ENCODE measurements at places on chromosomes 16 and 17.
A peak's percentile ranks its signal among the peaks of the same experiment; 100 is the strongest.

GRCh38 chr17:8222380-8222629, 11.9 kb upstream of the AURKB start:
- no peak for DNase-seq

- DNase-seq: no peak
Observed at GRCh38 chr16:49704586-49705155, 151.2 kb downstream of the ZNF423 start.

- no peak for DNase-seq
Observed at GRCh38 chr16:4624827-4625559, 367 bp downstream of the MGRN1 start.

DNA sequence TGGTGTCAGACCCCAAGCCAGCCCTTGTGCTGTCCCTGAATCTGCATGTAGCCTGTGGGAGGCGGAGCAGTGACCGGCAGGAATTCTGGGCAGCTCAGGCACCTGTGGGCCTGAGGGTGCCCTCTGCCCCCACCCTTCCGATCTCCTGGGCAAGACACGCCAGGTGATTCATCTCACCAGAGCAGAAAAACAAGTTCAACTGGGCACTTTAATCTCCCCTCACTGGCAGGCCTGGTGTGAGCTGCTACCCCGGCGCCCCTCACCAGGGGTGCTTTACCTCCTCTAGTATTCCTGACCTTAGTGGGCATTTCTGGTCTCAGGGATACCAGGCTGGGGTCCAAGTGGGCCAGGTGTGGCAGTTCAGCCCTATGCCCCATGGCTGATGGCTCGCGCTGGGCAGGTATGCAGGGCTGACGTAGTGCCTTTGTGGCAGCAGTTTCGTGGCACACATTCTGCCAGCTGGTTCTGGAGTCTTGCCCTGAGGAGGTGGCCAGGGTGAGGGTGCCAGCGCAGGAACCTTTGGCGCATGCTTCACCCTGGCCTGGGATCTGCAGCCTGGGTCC, 6.0 kb downstream of the ERBB2 start:
- DNase-seq: no peak

- no peak for DNase-seq
Observed at GRCh38 chr17:42699415-42699740, 17.0 kb downstream of the CNTNAP1 start.

GRCh38 chr16:84756830-84757229, 57.0 kb downstream of the USP10 start:
- no peak for DNase-seq

- DNase-seq: peak; percentile 81
Observed at GRCh38 chr17:41326173-41327145, 10.9 kb upstream of the KRTAP17-1 start.

GRCh38 chr16:4796982-4797804, 2.0 kb downstream of the SMIM22 start:
- DNase-seq: no peak
